ENCODE measurements at places on chromosomes 2 and 18. TPM values are rescaled to one million over a fixed set of nuclear protein-coding genes. Genes with fewer than 3 reads are reported as not detected.

DNA sequence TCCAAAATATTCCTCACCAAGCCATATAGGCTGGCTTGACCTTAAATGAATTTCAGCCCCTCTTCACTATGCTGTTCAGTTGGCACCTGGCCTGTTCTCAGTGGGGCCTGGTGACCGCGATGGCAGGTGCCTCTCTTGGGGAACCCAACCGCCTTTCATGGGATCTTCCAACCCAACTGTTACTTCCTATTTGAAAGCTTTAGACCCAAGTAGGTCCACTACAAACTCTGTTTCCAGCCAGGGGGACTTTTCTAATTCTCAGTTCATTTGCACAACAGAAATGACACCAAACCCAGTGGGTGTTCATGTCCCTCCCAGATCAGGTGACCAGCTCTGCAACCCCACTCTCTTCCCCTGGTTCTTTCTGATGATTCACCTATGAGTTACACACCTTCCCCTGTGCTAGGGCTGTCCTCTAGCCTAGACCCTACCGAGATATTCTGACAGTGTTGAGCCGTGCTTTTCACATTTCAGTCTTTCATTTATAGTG is 35.6 kb upstream of the NDUFV2 start:
- H3K4me3 ChIP-seq = no peak overlapping the region
- H3K4me1 ChIP-seq = peaks cover 14% of the 10 kb centered on the region
- no peaks in the 10 kb centered on the region for H3K27me3 ChIP-seq

DNA sequence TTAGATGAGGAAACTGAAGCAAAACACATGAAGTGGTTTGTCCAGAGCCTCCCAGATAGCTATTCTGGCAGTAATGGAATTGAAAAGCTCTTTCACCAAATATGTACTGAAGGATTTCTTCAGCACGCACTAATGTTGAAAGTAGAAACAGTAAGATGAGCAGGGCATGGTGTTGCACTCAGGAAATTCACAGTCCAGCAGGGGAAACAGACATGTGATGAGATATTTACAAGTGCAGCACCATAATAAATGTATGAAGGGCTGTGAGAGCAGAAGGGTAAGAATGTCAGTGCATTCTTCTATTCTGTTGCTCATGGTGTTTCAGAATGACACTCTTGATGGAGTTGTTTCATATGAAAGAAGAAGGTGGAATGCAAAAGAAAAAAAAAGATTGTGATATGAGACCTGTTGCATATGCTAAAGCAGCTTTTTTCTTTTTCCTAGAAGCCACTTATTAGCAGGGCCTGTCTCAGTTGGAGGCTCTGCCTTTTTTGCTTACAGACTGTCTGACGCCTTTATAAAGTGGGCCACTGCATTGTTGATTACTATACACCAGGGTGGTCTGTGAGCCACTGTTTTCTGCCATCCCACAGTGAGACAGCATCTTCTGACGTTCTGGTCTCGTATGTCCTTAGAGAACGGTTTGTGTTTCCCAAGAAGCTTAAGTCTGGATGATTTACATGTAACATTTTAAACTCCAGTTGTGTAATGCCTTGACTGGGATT is 516.9 kb downstream of the ARHGAP15 start:
- no peak overlapping the region for H3K4me3 ChIP-seq
- no peak overlapping the region for H3K27ac ChIP-seq
- H3K27me3 ChIP-seq = no peaks in the 10 kb centered on the region
- no peaks in the 10 kb centered on the region for H3K36me3 ChIP-seq
- no peak for DNase-seq

DNA sequence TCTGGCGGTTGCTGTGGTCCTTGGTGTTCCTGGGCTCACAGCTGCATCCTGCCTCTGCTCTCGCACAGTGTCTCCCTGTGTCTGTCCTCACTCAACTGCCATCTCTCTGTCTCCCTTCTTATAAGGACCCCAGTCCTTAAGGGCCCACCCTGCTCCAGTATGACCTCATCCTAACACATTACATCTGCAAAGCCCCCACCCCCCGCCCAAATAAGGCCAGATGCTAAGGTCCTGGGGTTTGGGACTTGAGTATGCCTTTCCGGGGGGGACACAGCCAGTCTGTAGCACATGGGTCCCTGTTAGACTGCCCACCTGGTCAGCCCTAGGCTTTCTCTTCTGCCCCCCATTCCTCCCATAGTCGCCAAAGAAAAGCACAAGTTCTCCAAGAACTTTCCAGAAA is 40.7 kb downstream of the FER1L5 start:
- no peak overlapping the region for H3K4me3 ChIP-seq
- no peak overlapping the region for H3K27ac ChIP-seq
- no peak for DNase-seq
- H3K4me1 ChIP-seq = no peaks in the 10 kb centered on the region

- 0 out of 2 replicates have a peak, but pooled peaks cover 3% of the 10 kb centered on the region for H3K27me3 ChIP-seq
- H3K4me1 ChIP-seq = no peaks in the 10 kb centered on the region
- H3K27ac ChIP-seq = no peak overlapping the region
- no peaks in the 10 kb centered on the region for H3K36me3 ChIP-seq
- no peak for DNase-seq
Measured at GRCh38 chr2:64498438-64498837, 25.7 kb upstream of the AFTPH start.

RPIA gene
- 17.5 TPM for total RNA-seq

DNA sequence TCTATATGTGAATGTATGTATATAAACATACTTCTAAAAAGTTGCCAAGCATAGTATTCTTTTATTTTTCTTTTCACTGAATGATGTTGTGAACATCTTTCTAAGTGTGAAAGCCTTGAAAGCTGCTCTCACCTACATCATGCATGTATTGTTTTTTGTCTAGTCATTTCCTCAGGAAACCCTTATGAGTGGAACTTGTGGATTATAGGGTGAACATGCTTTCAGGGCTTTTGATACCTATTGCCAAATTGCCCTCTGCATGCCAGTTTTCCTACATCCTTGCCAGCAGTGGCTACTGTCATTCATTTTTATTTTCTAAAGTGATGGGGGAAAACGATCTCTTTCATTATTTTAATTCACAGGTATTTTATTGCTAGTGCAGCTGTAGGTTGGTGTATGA is 78.3 kb downstream of the ADAM23 start:
- peaks cover 26% of the 10 kb centered on the region for H3K27me3 ChIP-seq
- H3K27ac ChIP-seq = no peak overlapping the region
- H3K4me1 ChIP-seq = no peaks in the 10 kb centered on the region
- no peaks in the 10 kb centered on the region for H3K36me3 ChIP-seq
- no peak overlapping the region for H3K4me3 ChIP-seq
